ENCODE measurements at places on chromosomes 11 and 22.

GRCh38 chr11:70668204-70669202, 270.2 kb downstream of the CTTN start:
- DNase-seq = no peak

DNA sequence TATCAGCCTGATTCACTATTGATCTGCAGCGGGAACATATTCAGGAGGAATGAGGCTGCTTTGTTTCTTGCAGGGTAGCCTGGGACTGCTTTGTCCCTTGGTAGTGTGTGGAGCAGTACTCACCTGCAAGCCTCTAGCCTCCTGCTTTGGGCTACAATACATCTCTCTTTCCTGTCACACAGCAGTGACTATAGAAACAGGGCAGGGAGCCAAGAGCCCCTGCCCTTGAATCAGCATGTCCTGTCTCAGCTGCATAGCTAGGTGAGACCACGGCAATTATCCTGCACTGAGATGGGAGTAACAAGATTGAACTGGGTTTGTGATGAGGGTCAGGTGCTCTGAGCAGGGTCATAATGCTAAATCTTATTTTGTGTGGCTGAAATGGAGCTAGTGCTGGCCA, 191.9 kb downstream of the NELL1 start:
- no peak for DNase-seq

GRCh38 chr22:35357883-35358621, 22.8 kb upstream of the HMOX1 start:
- no peak for DNase-seq

DNA sequence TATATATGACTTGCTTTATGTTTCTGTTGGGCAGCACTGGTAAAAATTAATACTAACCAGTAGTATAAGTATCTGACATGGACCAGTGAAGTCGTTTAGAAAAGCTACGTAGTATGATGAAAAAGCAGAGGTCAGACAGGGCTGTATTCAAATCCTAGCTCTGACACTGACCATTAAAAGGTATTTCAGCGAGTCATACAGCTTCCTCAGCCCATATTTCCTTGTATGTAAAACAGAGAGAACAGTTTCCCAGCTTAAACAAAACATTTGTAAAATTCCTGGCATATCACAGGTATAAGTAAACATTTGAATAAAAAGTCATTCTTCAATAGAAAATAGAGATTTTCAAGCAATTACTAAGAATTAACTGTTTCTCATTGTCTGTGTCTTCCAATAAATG, 4.2 kb downstream of the NOX4 start:
- no peak for DNase-seq

- no peak for DNase-seq
These were observed 99.6 kb upstream of the RTL6 start for GRCh38 chr22:44597616-44598015.

- peak; percentile 67 for DNase-seq
These were observed 6.2 kb upstream of the IGSF22 start for GRCh38 chr11:18731949-18732821.

DNA sequence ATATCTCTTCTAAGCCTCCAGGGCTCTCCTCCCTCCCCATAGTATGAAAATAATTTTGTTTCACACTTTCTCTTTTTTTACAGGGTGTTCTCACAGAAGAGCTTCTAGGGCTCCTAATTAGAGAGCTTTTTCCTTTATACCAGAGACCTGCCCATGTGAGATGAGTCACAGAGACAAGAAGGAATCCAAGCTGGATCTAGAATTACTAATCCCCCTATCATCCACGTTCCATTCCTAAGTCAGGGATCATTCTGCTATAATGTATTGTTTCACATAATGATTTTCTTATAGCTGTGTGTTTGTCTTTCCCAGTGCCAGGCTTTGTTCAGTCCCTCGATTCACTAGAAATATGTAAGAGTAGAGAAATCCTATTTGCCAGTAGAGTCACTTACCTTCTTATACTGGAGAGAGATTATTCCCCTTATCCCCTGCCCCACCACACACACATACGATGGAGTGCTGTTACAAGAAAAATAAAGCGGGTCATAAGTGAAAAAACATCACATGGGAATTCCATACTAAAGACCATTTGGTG, 778.3 kb upstream of the LRRC4C start:
- no peak for DNase-seq

DNA sequence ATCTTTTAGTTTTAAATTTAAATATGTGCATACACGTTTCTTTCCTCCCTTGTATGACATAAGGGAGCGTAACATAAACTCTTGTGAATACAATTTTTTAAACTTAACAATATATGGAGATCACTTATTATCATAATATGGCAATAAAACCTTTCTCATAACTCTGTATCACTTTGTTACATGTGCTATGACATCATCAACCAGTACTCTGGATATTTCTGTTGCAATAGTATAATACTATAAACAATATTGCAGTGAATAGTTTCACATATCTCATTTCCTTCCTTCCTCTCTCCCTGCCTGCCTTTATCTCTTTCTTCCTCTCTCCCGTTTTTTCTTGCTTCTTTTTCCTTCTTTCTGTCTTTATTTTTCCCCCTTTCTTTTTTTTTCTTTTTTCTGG, 1278.0 kb upstream of the CNTN5 start:
- no peak for DNase-seq

- no peak for DNase-seq
These were observed 264.4 kb downstream of the DDX10 start for GRCh38 chr11:108929241-108929640.

Data from KG1 (cell line).